Left lung (tissue), 14 donors: ENCODE measurements at places on chromosomes 11 and 22.

GRCh38 chr22:25654676-25655075, 87.3 kb upstream of the MYO18B start:
- H3K4me3 ChIP-seq, result no peak overlapping the region
- H3K4me1 ChIP-seq, result no peaks in the 10 kb centered on the region
- H3K36me3 ChIP-seq, result no peaks in the 10 kb centered on the region
- H3K27me3 ChIP-seq, result no peaks in the 10 kb centered on the region
- DNase-seq, result no peak
- no peak overlapping the region for H3K27ac ChIP-seq

- no peak overlapping the region for H3K27ac ChIP-seq
- no peaks in the 10 kb centered on the region for H3K27me3 ChIP-seq
- peaks cover 15% of the 10 kb centered on the region for H3K4me1 ChIP-seq
- peaks cover 19% of the 10 kb centered on the region for H3K36me3 ChIP-seq
- no peak for DNase-seq
Observed at GRCh38 chr11:111697933-111698371, 68.2 kb downstream of the PPP2R1B start.

GRCh38 chr11:60840470-60841430, 1.2 kb upstream of the CCDC86 start:
- peaks cover under 1% of the 10 kb centered on the region for H3K27me3 ChIP-seq
- H3K4me3 ChIP-seq, result no peak overlapping the region
- no peak for DNase-seq
- no peak overlapping the region for H3K27ac ChIP-seq

DNA sequence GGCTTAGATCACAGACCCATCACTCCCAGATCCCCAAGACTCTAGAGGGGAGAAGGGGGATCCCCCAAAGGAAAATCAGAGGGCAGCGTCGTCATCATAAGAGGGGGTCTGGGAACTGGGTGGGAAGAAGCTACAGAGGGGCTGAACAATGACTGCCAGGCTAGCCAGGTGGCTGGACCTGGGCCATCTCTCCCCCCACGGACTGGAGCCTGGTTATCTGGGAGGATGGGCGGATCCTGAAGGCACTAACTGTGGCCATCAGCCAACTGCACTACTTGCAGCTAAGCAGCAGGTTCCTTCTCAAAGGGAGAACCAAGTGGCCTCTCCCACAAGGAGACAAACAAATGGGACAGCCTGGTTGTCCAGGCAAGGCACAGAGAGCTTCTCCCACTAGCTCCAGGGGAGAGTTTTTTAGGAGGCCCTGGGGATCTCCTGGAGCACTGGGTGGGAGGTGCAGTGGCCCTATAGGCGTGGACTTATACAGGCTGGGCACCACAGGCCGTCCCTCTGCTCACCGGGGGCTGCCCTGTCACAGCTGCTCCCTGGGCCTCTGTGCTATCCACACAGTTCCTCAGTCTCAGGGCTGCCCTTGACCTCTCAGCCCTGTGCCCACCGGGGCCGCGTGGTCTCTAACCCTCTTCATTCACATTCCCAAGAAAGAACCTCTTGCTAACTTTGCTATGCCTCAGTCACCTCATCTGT, 15.4 kb downstream of the P2RY6 start:
- H3K27ac ChIP-seq, result no peak overlapping the region
- H3K27me3 ChIP-seq, result no peaks in the 10 kb centered on the region
- H3K4me1 ChIP-seq, result peaks cover 53% of the 10 kb centered on the region
- no peak for DNase-seq
- H3K4me3 ChIP-seq, result no peak overlapping the region
- H3K36me3 ChIP-seq, result no peaks in the 10 kb centered on the region

GRCh38 chr11:12800032-12800671, 125.9 kb downstream of the TEAD1 start:
- H3K4me1 ChIP-seq, result peaks cover 20% of the 10 kb centered on the region
- peak overlapping the region; percentile 28 for H3K27ac ChIP-seq
- H3K4me3 ChIP-seq, result no peak overlapping the region
- H3K36me3 ChIP-seq, result no peaks in the 10 kb centered on the region
- H3K27me3 ChIP-seq, result peaks cover 6% of the 10 kb centered on the region

GRCh38 chr11:36398231-36398953, 102.3 kb downstream of the PRR5L start:
- H3K4me1 ChIP-seq, result no peaks in the 10 kb centered on the region
- no peak overlapping the region for H3K4me3 ChIP-seq
- no peaks in the 10 kb centered on the region for H3K27me3 ChIP-seq
- H3K36me3 ChIP-seq, result no peaks in the 10 kb centered on the region
- H3K27ac ChIP-seq, result no peak overlapping the region

DNA sequence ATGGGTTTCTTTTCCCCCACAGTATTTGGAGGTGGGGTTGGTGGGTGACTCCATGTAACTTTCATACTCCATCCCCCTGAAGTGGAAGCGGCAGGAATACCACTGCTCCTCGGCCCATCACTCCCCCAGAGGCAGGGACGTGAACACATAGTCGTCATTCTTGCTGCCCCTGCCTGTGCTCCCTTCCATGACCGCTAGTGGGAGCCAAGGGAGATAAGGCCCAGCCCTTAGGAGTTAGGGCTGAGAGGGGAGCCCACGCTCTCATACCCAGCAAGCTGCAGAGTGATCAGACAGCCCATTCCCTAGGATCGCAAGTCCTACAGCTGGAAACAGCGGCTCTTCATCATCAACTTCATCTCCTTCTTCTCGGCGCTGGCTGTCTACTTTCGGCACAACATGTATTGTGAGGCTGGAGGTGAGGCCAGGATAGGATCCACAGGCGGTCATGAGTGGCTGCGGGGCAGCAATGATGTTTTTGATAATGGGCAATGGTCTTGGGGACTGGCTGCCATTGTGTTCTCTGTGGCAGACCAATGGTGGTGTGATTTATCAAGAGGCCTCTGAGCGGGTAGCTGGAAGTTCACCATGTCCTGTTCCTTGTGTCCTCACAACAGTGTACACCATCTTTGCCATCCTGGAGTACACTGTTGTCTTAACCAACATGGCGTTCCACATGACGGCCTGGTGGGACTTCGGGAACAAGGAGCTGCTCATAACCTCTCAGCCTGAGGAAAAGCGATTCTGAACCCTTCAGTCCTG, 15.9 kb downstream of the RHOG start:
- peak; percentile 85 for DNase-seq
- peak overlapping the region; percentile 13 for H3K27ac ChIP-seq
- H3K27me3 ChIP-seq, result no peaks in the 10 kb centered on the region
- H3K4me1 ChIP-seq, result peaks cover 39% of the 10 kb centered on the region
- peaks cover 48% of the 10 kb centered on the region for H3K36me3 ChIP-seq

DNA sequence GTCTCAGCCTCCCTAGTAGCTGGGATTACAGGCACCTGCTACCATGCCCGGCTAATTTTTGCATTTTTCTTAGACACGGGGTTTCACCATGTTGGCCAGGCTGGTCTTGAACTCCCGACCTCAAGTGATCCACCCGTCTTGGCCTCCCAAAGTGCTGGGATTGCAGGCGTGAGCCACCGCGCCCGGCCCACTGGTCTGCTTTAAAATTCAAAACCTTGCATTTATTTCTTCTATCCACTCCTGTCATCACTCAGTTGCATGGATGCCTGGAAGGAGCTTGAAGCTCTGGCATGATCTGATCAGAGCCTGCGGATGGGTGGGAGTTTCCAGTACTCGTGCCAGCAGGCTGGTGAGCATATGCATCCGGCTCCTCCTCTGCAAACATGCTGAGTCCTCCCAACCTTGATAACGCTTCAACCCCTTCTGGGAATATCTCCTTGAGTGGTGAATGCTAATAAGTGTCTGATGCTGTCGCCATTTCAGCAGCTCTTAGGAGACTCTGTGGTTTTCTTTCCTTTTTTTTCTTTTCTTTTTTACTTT, 39.6 kb downstream of the UBASH3B start:
- no peak overlapping the region for H3K27ac ChIP-seq
- H3K4me3 ChIP-seq, result no peak overlapping the region
- H3K4me1 ChIP-seq, result peaks cover 5% of the 10 kb centered on the region
- H3K36me3 ChIP-seq, result no peaks in the 10 kb centered on the region
- H3K27me3 ChIP-seq, result no peaks in the 10 kb centered on the region

GRCh38 chr11:66981976-66982578, 7.0 kb downstream of the C11orf86 start:
- H3K27me3 ChIP-seq, result no peaks in the 10 kb centered on the region
- peaks cover 13% of the 10 kb centered on the region for H3K4me1 ChIP-seq
- no peaks in the 10 kb centered on the region for H3K36me3 ChIP-seq

DNA sequence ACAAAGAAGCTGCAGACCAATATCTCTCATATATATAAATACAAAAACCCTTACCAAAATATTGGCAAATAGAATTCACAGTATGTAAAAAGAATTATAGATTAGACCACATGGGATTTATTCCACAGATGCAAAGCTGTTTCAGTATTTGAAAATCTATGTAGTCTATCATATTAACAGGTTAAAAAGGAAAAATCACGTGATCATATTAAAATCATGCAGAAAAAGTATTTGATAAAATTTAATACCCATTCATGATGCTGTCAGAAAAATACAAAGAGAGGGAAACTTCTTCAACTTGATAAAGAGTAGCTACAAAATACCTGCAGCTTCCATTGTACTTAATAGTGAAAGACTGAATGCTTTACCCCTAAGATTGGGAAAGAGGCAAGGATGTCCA, 67.2 kb upstream of the CD44 start:
- H3K36me3 ChIP-seq, result no peaks in the 10 kb centered on the region
- no peak for DNase-seq
- no peaks in the 10 kb centered on the region for H3K27me3 ChIP-seq
- H3K4me1 ChIP-seq, result no peaks in the 10 kb centered on the region

DNA sequence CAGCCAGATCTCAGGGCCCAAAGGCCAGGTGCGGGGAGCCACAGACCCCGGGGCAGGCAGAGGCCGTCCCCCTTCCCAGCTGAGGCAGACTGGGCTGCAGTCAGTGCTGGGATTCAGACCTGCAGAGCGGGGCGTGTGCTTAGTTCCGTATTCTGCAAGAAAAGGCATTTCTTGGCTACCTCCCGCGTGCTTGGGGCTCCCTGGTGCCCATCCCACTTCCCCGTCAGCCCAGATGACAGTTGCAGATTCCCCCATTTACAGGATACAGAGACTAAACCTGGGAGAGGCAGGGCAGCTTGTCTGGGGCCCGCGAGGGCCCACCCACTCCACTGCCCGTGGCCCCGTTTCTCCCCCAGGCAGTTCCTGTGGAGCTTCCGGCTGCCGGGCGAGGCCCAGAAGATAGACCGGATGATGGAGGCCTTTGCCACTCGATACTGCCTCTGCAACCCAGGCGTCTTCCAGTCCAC, 18.3 kb downstream of the CYTH4 start:
- no peaks in the 10 kb centered on the region for H3K4me1 ChIP-seq
- DNase-seq, result no peak
- no peaks in the 10 kb centered on the region for H3K36me3 ChIP-seq
- no peaks in the 10 kb centered on the region for H3K27me3 ChIP-seq
- no peak overlapping the region for H3K27ac ChIP-seq

DNA sequence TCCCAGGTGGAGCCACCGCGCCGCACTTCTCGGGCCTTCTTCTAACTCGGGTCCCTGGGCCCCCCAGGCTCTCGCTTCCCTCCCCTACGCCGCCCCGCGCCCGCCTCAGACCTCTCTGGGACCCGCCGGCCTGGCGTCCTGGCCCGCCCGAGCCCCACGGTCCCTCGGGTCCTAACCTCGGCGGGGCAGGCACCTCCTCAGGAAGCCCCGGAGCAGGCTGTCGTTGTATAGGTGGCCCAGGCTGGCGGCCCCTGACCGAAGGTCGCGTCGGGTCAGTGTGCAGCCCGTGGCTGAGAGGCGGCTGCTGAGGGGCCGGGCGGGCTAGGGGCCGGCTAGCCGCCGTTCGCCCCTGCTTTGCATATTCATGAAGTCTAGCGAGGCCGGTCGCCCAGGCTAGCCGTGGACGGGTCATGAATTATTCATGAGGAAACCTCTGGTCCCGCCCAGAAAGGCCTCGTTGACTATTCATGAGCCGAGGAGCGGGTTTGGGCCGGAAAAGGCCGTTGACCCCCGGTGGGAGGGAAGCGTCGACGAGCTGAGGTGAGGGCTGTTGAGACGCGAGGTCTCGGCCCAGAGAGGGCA, at the start of gene HORMAD2:
TSS of gene HORMAD2 (plus strand) at position 513 of the 582 bp plus-strand sequence. CDS start 13,489 bp downstream, outside the sequence.
- peak within 1 kb of the TSS; percentile 24 for H3K4me3 ChIP-seq
- H3K27ac ChIP-seq, result no peak within 1 kb of the TSS
- H3K4me1 ChIP-seq, result peaks cover 5% of the 10 kb centered on the region
- no peaks in the 10 kb centered on the region for H3K36me3 ChIP-seq
- peaks cover 35% of the 10 kb centered on the region for H3K27me3 ChIP-seq

- H3K27ac ChIP-seq, result peak overlapping the region; percentile 6
- H3K36me3 ChIP-seq, result no peaks in the 10 kb centered on the region
- H3K4me3 ChIP-seq, result no peak overlapping the region
- peak; percentile 80 for DNase-seq
- no peaks in the 10 kb centered on the region for H3K27me3 ChIP-seq
Observed at GRCh38 chr11:126102436-126102981, 39.8 kb upstream of the CDON start.

DNA sequence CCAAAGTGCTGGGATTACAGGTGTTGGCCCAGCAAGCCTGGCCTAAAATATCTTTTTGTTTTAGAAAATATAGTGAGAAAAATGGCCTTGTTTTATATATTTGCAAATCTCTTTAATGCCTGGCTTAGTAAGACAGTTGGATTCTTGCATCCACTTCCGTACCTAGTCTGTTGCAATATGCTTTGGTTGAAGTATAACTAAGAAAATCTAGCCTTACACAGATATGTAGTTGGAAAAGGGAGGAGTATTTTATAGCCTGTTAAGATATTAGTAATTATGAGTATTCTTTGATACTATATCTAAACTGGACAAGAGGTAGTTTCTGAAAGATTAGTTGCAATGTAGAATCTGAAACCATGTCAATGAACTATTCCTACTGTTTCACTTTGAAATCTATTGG, 65.1 kb downstream of the ZNRF3 start:
- no peak for DNase-seq
- H3K36me3 ChIP-seq, result no peaks in the 10 kb centered on the region
- peaks cover 12% of the 10 kb centered on the region for H3K4me1 ChIP-seq
- no peak overlapping the region for H3K27ac ChIP-seq
- H3K4me3 ChIP-seq, result no peak overlapping the region

- H3K27ac ChIP-seq, result no peak overlapping the region
- no peak for DNase-seq
- no peak overlapping the region for H3K4me3 ChIP-seq
- H3K27me3 ChIP-seq, result no peaks in the 10 kb centered on the region
- H3K36me3 ChIP-seq, result no peaks in the 10 kb centered on the region
- H3K4me1 ChIP-seq, result peaks cover 13% of the 10 kb centered on the region
Observed at GRCh38 chr11:78311702-78312371, 105.8 kb downstream of the GAB2 start.

DNA sequence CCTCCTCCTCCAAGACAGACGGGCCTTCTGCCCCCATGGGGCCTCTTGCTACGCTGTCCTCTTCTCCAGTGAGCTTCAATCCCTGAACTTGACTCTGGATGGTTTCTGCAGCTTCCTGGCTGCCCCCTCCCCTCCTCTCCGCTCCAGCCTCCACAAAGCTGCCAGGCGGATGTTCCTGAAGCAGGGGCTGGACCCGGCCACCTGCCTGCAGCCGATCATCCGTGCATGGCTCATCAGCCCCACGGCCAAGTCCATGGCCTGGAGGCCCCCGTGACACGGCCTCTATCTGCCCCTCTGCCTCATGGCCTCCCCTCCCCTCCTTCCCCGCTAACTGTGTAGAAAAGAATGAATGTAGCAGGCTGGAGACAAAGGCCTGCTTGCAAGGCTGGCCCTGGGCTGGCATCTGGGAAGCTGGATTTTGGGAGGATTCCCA, 6.8 kb upstream of the SUN2 start:
- H3K27me3 ChIP-seq, result peaks cover 12% of the 10 kb centered on the region
- peaks cover 2% of the 10 kb centered on the region for H3K4me1 ChIP-seq
